Breast epithelium (tissue), 4 donors: ENCODE measurements at places on chromosomes 2 and 18. TPM values are rescaled to one million over a fixed set of nuclear protein-coding genes. Genes with fewer than 3 reads are reported as not detected.

DNA sequence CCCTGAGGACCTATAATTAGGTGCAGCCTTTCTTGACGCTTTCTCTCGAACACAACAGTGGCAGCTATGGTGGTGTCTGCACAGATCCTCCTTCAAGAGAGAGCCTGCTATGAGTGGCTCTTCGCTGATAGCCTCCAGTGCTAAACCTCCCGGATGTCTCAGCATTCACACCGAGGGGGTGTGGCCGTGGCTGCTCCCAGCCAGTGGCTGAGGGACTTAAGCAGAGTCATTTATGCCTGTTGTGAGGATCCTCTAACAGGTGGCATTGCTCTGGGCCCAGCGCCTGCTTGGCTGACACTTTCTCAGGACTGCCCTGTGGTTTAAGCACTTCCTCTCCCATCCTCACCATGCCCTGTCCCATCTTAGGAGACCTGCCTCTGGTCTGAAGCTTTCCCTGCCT, 592.0 kb upstream of the LRRTM1 start:
- H3K27me3 ChIP-seq: no peaks in the 10 kb centered on the region
- no peaks in the 10 kb centered on the region for H3K36me3 ChIP-seq
- H3K27ac ChIP-seq: no peak overlapping the region
- DNase-seq: no peak
- H3K4me3 ChIP-seq: no peak overlapping the region

Gene MYOM1
- 5.9 TPM for total RNA-seq

DNA sequence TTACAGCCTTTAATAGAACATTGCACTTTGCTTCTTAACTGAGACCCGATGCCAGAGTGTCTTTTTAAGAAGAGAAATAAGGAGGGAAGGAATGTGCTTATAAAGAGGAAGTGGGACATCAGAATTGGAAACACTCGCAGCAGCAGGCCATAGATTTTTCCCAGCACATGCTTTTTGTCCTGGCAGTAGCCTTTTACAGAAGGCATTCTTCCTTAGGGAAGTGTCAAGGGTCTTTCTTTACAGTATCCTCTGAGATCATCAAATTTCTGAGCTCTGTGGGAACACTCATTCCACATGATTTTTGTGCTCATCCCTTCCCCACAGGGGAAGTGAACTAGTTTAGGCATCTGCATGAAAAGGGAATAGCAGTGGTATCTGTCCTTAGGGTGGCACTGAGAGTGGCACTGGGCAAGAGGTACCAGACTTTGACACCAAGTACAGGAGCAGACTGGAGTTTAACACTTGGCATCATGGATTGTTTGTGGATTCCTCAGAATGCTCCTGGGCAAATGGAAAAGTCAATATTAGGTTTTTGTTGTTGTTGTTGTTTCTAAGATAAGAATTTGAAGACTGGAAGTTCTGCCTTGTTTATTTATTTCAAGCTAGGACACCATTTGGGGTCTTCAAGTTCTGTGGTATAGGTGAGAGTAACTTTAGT, 4.1 kb downstream of the MYO1B start:
- H3K4me1 ChIP-seq: peaks cover 12% of the 10 kb centered on the region
- no peak for DNase-seq
- H3K36me3 ChIP-seq: no peaks in the 10 kb centered on the region
- H3K4me3 ChIP-seq: no peak overlapping the region

Gene TEKT4
- total RNA-seq: not detected

Gene LINC00305
- not detected for total RNA-seq

Gene CIB4
- not detected for total RNA-seq

Gene PLCL1
- total RNA-seq: 11.3 TPM

GRCh38 chr2:11778923-11779757, 32.7 kb downstream of the LPIN1 start:
- H3K36me3 ChIP-seq: no peaks in the 10 kb centered on the region
- H3K27ac ChIP-seq: no peak overlapping the region
- H3K27me3 ChIP-seq: no peaks in the 10 kb centered on the region
- H3K4me1 ChIP-seq: no peaks in the 10 kb centered on the region
- H3K4me3 ChIP-seq: no peak overlapping the region

Gene CSRNP3
- total RNA-seq: 10.0 TPM

Gene TSPYL6
- total RNA-seq: not detected

GRCh38 chr18:45788861-45789260, 36.6 kb upstream of the SIGLEC15 start:
- no peak for DNase-seq
- no peaks in the 10 kb centered on the region for H3K36me3 ChIP-seq
- no peaks in the 10 kb centered on the region for H3K27me3 ChIP-seq

DNA sequence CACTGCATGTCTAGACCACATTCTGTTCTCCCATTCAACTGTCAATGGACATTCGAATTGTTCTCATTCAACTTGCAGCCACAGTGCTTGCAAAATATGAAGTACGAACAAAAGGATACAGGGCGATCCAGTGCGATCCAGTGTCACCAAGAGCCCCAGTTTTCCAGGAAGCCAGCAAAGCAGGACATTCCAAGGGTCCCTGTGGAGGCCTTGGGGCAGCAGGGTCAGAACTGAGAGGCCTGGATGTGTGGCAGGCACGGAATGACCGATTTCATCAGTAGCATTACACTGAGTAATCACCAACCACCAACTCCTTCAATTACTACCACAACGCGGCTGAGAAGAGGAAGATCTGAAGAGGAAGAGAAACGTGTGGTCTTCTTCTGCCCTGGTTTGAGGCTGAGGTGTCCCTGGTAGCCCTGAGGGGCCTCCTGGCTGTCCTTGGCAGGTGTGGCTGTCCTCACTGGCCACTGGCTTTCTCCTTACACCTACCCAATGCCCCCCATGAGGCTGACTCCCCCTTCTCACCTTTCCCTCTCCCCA, 172.7 kb upstream of the FHL2 start:
- no peaks in the 10 kb centered on the region for H3K27me3 ChIP-seq
- H3K27ac ChIP-seq: peak overlapping the region; percentile 58
- no peak overlapping the region for H3K4me3 ChIP-seq
